ENCODE measurements at places on chromosomes 13 and 19. TPM values are rescaled to one million over a fixed set of nuclear protein-coding genes. Genes with fewer than 3 reads are reported as not detected.

Gene CD22
- polyA plus RNA-seq: not detected

DNA sequence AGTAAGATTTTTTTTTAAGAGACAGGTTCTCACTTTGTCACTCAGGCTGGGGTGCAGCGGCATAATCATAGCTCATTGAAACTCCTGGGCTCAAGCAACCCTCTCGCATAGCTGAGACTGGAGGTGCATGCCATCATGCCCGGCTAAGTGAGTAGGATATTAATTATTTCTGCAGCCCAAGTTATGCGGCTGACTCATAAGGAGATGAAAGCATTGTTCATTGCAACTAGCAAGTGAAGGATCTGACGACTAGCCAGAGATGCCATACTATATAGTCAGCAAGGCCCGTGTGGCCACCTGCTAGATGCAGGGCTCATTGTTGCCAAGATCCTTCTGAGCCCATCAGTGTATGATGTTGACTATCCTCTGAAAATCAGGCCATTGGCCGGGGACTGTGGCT is 45.2 kb downstream of the ABCC4 start:
- no peak for DNase-seq

Gene ZNF497
- polyA plus RNA-seq: not detected

DNA sequence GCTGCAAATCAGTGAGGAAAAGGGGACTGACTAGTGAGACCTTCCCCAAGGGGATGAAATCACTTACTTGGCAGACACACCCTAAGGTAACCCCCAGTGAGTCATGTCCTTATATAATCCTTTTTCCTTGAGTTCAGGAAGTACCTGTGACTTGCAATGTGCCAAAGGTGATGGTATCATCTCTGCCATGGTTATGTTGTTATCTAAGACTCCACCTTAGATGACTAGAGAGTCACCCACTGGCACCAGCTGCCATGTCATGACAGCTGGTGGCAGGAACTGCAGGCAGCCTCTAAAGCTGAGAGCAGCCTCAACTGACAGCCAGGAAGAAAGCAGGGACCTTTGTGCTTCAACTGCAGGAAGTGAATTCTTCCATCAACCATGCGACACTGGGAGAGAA is 12.5 kb downstream of the PBX4 start:
- DNase-seq: no peak

Gene LILRB2
- 2.0 TPM for polyA plus RNA-seq

Gene CCDC70
- not detected for polyA plus RNA-seq

GRCh38 chr13:66795636-66796035 is 434.5 kb downstream of the PCDH9 start:
- no peak for DNase-seq

Gene CGB1
- polyA plus RNA-seq: not detected

DNA sequence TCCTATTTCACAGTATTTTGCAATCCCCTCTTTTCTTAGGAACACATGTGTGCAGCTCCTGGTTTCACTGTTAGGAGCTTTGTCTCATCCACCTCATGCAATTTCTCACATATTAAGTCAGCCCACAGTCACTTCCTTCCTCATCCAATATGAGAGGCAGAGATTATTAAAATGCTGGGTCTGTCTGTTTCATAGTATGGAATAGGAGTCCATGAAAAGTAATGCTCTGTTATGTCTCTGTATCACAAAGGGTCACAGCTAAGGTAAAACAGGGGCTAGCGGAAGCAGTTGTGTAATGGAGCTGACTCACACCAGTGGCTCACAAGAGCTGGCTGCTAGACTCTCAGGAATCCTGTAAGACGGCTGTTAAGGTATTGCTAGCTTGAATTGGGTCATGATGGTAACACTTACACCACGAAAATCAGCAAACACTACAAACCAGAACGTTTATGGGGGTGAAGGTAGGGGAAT is 216.5 kb downstream of the EFNB2 start:
- DNase-seq: no peak

- DNase-seq: no peak
These were observed 567.5 kb downstream of the MYO16 start for GRCh38 chr13:109196948-109197347.

DNA sequence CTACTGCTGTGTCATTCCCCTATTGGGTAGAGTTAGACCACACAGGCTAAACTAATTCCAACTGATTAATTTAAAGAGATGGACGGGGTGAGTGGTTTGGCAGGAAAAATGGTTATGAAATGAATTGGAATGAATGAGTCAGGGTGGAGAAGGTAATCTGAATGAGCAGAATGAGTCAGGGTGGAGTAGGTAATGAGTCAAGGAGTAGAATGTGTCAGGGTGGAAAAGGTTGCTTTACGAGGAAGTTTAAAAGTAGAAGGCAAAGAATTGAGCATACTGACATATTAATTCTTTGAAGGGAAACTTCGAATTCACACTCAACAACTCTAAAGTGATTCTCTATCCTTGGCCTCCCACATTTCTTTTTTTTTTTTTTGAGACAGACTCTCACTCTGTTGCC is 12.7 kb upstream of the ZNF121 start:
- DNase-seq: no peak

Gene MZF1
- 81.5 TPM for polyA plus RNA-seq

DNA sequence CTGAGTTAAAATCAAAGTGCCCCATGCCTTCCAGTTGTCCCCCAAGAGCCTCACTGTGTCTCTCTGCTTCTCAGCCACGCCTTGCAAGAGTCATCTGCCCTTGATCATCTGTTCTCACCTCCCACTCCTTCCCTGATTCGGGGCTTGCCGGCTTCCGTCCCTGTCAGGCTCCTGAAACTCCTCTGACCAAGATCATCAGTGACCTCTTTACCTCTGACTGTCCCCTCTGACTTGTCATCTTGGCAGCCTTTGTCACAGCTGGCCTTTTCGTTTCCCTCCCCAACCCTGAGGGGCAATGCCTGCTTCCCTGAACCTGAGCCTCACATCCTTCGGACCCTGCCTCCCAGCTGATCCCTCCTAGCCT is 66.3 kb downstream of the MAP4K1 start:
- peak; percentile 3 for DNase-seq

GRCh38 chr13:43977911-43978310 is 98.2 kb downstream of the LACC1 start:
- no peak for DNase-seq

Gene F10
- polyA plus RNA-seq: 9.3 TPM

GRCh38 chr19:37467608-37468090 is 405 bp upstream of the ZNF569 start:
- DNase-seq: no peak

DNA sequence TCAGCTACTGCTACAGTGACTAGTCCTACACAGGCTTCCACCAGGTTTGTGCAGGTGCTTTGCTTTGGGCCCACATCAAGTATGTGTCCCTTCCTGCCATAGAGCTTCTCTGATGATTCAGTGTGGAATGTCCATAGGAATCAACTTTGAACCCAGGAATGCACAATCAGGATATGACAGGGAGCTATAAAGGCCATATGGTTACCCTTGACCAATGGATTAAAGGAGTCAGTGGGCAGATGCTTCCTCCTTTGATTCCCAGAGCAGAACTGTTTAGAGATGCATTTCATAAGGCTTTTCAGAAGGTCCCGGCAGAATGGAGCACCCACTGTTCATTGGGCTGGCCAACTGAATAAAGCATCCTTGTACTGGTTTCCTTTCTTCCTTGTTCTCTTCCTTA is 145.2 kb upstream of the WASF3 start:
- DNase-seq: no peak

- DNase-seq: peak; percentile 92
These were observed 5.2 kb upstream of the ZNF507 start for GRCh38 chr19:32339988-32340874.

Gene EFNB2
- polyA plus RNA-seq: 7.3 TPM

DNA sequence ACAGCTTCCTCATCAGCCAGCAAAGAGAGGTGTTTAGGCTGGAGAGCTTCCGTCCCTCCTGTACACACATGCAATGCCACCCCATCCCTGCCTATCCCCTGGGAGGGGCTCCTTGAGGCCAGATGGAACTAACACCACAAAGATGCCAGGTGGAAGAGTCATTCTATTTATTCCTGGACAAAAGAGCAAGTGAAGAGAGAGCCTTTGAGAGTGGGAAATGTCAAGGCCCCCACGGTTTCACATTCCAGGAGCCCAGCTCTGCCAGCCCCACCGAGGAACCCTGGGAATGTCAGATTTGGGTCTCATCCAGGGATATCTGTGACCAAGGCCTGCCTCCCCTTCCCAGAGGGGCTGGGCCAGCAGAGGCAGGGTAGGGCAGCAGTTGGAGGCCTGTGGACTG is 30.8 kb upstream of the IGFL1 start:
- peak; percentile 58 for DNase-seq

Gene MPV17L2
- 6.1 TPM for polyA plus RNA-seq

- DNase-seq: peak; percentile 93
These were observed 7.7 kb downstream of the ARHGAP45 start for GRCh38 chr19:1074544-1075283.

DNA sequence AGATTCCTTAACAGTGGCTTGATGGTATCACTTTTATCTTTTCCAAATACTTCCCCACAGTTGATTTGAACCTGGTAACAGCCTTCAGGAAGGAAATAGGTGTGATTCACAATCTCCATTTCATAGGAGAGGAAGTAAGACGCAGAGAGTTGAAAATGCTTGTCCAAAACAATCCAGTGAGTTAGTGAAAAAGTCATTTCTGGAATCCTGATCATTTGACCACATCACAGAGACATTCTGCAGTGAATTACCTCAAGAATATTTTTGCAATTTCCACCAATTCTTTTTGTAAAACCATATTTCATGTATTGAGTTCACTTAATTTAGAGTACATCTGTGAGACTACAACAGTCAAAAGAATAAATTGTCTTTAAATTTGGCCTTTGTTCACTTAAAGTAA is 292.8 kb downstream of the DCLK1 start:
- DNase-seq: no peak

- peak; percentile 62 for DNase-seq
These were observed 14.2 kb upstream of the LATS2 start for GRCh38 chr13:21075379-21076249.

DNA sequence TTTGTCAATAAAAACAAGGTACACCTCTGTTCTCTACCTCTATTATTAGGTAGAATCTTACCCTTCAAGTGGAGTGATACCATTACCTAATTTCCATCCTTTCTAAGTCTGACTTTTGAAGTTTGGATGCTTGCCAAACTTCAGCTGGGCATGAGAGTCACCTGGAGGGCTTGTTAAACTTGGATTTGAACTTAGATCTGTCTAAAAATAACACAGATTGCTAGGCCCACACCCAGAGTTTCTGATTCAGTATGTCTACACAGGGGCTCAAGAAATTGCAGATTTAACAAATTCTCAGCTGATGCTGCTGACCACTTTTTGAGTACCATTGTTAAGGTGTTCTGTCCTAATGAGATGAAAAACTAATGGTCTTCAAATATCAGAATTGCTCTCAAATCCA is 512.2 kb downstream of the LMO7 start:
- no peak for DNase-seq

Gene C19orf73
- 1.0 TPM for polyA plus RNA-seq

GRCh38 chr19:6358003-6358402 is 3.3 kb upstream of the CLPP start:
- DNase-seq: no peak

DNA sequence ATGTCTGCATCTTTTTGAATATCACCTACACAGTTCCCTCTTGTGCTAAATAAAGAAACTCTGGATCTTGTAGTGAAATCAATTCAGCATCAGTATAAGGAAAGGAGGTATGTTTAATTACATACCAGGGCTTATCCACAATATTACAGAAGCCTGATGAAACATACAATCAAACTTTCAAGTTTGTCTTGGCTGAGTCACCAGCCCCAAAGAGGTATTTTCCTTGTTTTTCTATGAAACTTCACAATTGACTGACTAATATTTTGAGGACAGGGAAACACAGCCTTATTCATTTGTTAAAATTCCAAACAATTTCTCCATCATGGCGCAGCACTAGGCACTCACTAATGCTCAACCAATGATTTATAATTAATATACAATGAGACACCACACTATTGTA is 952.4 kb downstream of the PCDH17 start:
- no peak for DNase-seq

- DNase-seq: no peak
These were observed 9.1 kb upstream of the SLC7A10 start for GRCh38 chr19:33234736-33235135.

GRCh38 chr13:51453959-51454703 is 1.3 kb upstream of the INTS6 start:
- DNase-seq: no peak

GRCh38 chr13:99040536-99041131 is 62.8 kb upstream of the DOCK9 start:
- no peak for DNase-seq

- DNase-seq: no peak
These were observed 22.6 kb downstream of the GAS6 start for GRCh38 chr13:113841353-113841650.

Gene MAP4K1
- 2.1 TPM for polyA plus RNA-seq

Gene CELF5
- polyA plus RNA-seq: 0.08 TPM

DNA sequence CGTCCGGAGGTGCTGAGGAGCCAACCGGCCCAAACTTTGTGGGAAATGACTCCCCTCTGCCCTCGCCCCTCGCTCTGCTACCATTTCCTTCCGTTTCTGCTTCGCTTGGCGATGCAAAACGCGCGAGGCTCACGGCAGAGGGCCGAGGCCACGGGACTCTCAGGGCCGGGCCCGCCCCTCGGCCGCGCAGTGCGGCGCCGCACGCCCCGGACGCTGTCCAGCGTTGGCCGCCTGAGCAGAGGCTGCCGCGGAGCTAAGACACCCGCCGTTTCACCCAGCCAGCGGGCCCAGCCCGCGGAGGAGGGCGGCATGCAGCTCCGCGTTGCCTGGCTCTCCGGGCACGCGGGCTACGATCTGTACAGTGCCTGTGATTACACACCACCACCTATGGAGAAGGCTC is 2.1 kb upstream of the ZNF578 start:
- DNase-seq: no peak

Measured in aorta (tissue), 5 donors.